ENCODE measurements at places on chromosomes 1 and 21. TPM values are rescaled to one million over a fixed set of nuclear protein-coding genes. Genes with fewer than 3 reads are reported as not detected.

Gene TAL1
- total RNA-seq, result 4.2 TPM

Gene KLHL20
- 22.0 TPM for total RNA-seq

Gene PRDM15
- 8.2 TPM for total RNA-seq

Gene RNF223
- not detected for total RNA-seq

Gene PTPRC
- 31.9 TPM for total RNA-seq

Gene STUM
- total RNA-seq, result 9.1 TPM

Gene GPR25
- not detected for total RNA-seq

Gene STX12
- 50.6 TPM for total RNA-seq

Gene HFM1
- 3.2 TPM for total RNA-seq

Gene KCNJ9
- not detected for total RNA-seq

Gene EXO1
- total RNA-seq, result 0.30 TPM

Measured in gastroesophageal sphincter (tissue), 4 donors.